ENCODE measurements at places on chromosomes 3 and 15. TPM values are rescaled to one million over a fixed set of nuclear protein-coding genes. Genes with fewer than 3 reads are reported as not detected.

Gene CPNE9
- total RNA-seq = not detected

Gene C3orf20
- total RNA-seq = 0.26 TPM

Gene CYP8B1
- not detected for total RNA-seq

Gene CAMK2N2
- 1.0 TPM for total RNA-seq

Gene ZNF774
- 3.6 TPM for total RNA-seq

Gene NLGN1
- 4.3 TPM for total RNA-seq

Gene OR5K1
- total RNA-seq = not detected

Gene NR2F2
- 53.4 TPM for total RNA-seq

Gene TNFAIP8L3
- 25.0 TPM for total RNA-seq

Gene OXSR1
- 26.4 TPM for total RNA-seq

Gene TYRO3
- total RNA-seq = 11.2 TPM

Gene FGF12
- total RNA-seq = 1.0 TPM

Gene EBLN2
- 4.0 TPM for total RNA-seq

Gene NR1D2
- 40.0 TPM for total RNA-seq

Gene CPB1
- total RNA-seq = not detected

Gene PIERCE2
- 3.9 TPM for total RNA-seq

Gene MOBP
- total RNA-seq = 0.09 TPM

Gene SAXO2
- total RNA-seq = 9.0 TPM

Gene UROC1
- not detected for total RNA-seq

Gene HDDC3
- total RNA-seq = 12.4 TPM

Gene MASP1
- total RNA-seq = 4.5 TPM

Gene CCDC54
- total RNA-seq = not detected

Gene CFAP44
- total RNA-seq = 11.4 TPM

Gene UBE2Q2
- 31.4 TPM for total RNA-seq

Gene BLM
- total RNA-seq = 4.4 TPM

Gene FSTL1
- total RNA-seq = 265 TPM

Gene GSK3B
- total RNA-seq = 42.0 TPM

Gene PAQR9
- total RNA-seq = not detected

Gene CCR8
- not detected for total RNA-seq

Gene BNC1
- total RNA-seq = 0.15 TPM

Gene GHRL
- total RNA-seq = 0.17 TPM

Gene BCHE
- 6.6 TPM for total RNA-seq

Gene TMEM212
- 2.3 TPM for total RNA-seq

Gene ITIH1
- total RNA-seq = 0.18 TPM
